ENCODE measurements at places on chromosomes 3 and 15. TPM values are rescaled to one million over a fixed set of nuclear protein-coding genes. Genes with fewer than 3 reads are reported as not detected.
A peak's percentile ranks its signal among the peaks of the same experiment; 100 is the strongest.

GRCh38 chr15:35657679-35658311 is 111.8 kb upstream of the DPH6 start:
- no peak for DNase-seq

DNA sequence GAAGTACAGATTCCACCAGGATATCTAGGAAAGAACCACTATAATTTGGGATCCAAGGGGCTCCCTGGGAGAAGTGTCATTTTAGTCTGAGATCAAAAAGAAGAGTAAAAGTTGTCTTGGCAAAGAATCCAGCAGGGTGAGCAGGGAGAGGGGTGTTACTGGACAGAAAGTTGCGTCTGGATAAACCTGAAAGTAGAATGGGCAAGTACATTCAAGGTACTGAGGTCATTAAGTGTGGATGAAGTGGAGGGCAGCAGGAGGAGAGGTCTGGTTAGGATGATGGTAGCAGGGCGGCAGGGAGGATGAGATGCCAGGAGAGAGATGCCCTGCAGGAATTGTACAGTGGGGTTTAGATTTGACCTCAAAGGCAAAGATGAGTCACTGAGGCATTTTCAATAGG is 253.3 kb downstream of the KLF13 start:
- DNase-seq: no peak

DNA sequence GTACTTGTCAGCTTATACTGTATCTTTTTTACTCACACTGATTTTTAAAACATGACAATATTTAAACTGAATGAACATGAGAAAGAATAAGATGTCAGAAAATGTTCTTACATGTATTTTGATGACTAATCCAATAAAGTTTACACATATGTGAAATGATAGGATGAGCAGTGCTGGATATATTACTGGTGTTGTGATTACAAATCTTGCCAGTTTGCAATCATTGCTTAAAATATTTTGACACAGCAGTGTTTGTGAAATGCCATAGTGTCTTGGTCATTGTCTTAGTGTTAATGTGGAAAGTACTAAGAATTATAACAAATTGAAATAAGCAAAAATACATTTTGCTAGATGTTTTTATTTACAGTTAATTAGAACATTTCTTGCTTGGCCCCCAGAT is 118.7 kb upstream of the MLF1 start:
- peak; percentile 22 for DNase-seq

The SCAMP2 gene
- 53.2 TPM for polyA plus RNA-seq

- DNase-seq: no peak
These were observed 41.0 kb downstream of the ITGB5 start for GRCh38 chr3:124846189-124846588.

- peak; percentile 22 for DNase-seq
These were observed 121.1 kb upstream of the ACP3 start for GRCh38 chr3:132196113-132196512.
